ENCODE measurements at places on chromosomes 5 and 9. TPM values are rescaled to one million over a fixed set of nuclear protein-coding genes. Genes with fewer than 3 reads are reported as not detected.
A peak's percentile ranks its signal among the peaks of the same experiment; 100 is the strongest.

HRH2 gene
- total RNA-seq, result 2.1 TPM

UGCG gene
- total RNA-seq, result 15.7 TPM

DNA sequence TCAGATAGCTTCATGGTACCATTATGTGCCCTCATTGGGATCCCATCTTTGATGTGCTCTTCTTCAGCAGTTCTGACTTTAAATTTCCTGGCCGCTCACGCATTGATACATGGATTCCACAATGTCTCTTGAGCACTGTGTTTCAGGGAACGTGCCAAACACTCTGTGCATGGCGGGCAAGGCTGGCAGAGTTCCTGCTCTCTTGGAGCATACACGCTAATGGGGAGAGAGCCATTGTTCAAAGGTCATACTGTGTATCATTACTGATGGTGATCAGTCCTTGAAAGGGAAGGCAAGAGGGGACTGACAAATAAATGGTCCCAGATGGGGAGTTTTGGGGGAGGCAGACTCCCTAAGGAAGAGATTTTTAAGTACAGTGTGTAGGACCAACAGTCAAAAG lies 52.3 kb downstream of the AMBP start:
- no peaks in the 10 kb centered on the region for H3K4me1 ChIP-seq
- no peak overlapping the region for H3K27ac ChIP-seq
- H3K36me3 ChIP-seq, result no peaks in the 10 kb centered on the region
- DNase-seq, result peak; percentile 16
- no peaks in the 10 kb centered on the region for H3K27me3 ChIP-seq

- no peaks in the 10 kb centered on the region for H3K36me3 ChIP-seq
- no peak for DNase-seq
- no peak overlapping the region for H3K4me3 ChIP-seq
- H3K4me1 ChIP-seq, result no peaks in the 10 kb centered on the region
Observed at GRCh38 chr5:102807878-102808502, 52.9 kb downstream of the PAM start.

GRCh38 chr5:110753600-110753999 lies 14.8 kb downstream of the SLC25A46 start:
- DNase-seq, result no peak
- H3K27me3 ChIP-seq, result no peaks in the 10 kb centered on the region
- H3K4me3 ChIP-seq, result no peak overlapping the region
- H3K4me1 ChIP-seq, result no peaks in the 10 kb centered on the region
- peaks cover under 1% of the 10 kb centered on the region for H3K36me3 ChIP-seq

DNA sequence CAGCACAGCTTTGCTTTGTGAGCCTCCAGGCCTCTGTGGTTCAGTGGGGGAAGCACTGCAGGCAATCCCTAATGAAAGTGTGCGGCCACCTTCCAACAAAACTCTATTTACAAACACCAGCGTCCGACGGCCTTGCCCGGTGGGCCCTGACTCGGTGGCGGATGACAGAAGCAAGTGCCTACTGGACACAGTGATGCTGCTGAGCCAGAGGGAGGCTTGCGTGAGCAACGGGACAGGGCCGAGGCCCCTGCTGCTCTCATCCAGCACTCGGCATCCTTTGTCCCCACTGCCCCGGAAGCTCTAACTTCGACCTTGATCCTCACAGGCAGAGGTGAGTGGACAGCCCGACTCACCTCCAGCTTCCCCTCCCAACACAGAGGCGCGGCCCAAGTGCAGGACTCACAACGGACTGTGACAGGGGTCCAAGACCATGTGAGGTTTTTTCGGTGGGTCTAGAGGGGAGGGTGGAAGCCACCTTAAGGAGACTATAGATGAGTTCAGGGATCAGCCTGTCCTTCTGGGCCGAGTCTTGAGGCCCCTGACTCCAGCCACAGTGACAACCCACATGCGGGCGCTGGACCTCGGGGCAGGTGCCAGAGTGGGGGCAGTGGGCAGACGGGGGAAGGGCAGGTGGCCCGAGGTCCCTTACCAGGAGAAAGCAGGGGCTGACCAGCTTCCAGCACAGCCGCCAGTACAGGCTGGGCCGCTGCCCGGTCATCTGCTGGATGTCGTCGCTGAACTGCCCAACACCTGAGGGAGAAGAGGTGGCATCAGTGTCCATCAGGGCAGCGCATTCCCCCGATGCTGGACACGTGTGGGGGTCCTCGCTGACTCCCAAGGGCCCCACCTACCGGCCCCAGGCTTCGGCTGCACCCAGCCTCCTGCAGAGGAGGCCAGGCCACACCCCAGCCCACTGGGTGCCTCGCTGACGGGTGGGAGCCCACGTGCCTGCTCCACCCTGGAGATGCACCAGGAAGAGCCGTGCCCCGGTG lies 39.4 kb downstream of the SLC6A3 start:
- no peak for DNase-seq
- H3K27ac ChIP-seq, result no peak overlapping the region
- H3K36me3 ChIP-seq, result no peaks in the 10 kb centered on the region
- no peaks in the 10 kb centered on the region for H3K4me1 ChIP-seq

DNA sequence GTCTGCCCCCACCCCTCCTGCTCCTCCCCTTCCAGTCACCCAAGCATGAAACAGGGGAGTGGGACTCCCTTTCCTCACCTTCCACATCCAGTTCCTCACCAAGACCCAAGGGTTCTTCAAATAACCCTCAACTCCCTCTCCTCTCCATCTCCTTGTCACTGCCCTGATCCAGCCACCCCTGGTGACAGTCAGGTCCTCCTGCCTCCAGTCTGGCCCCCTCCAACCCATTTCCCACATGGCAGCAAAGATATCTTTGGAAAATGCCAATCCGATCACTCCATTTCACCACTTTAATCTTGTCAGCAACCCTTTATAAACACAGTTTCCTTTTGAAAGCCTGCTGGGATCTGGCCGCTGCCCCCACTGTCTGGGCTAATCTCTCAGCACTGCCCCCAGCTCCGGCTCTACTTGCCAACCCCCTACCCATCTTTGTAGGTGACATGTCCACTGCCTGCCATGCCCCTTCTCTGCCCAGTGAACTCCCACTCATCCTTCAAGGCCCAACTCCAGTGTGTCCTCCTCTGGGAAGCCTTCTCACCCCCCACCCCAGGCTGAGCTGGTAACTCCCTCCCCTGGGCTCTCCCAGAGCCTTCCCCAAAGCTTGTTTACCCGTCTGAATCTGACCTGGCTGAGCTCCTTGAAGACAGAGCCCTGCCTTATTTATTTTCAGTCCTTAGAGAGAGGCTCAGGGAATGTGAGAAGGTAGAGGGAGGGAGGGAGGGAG lies 781 bp upstream of the MYOZ3 start:
- no peak overlapping the region for H3K4me3 ChIP-seq
- H3K36me3 ChIP-seq, result no peaks in the 10 kb centered on the region

GRCh38 chr5:117829646-117830045 lies 1158.7 kb downstream of the DTWD2 start:
- H3K4me1 ChIP-seq, result no peaks in the 10 kb centered on the region
- no peaks in the 10 kb centered on the region for H3K27me3 ChIP-seq
- H3K36me3 ChIP-seq, result no peaks in the 10 kb centered on the region
- no peak overlapping the region for H3K4me3 ChIP-seq
- no peak for DNase-seq
